ENCODE measurements at places on chromosomes 13 and 19.

DNA sequence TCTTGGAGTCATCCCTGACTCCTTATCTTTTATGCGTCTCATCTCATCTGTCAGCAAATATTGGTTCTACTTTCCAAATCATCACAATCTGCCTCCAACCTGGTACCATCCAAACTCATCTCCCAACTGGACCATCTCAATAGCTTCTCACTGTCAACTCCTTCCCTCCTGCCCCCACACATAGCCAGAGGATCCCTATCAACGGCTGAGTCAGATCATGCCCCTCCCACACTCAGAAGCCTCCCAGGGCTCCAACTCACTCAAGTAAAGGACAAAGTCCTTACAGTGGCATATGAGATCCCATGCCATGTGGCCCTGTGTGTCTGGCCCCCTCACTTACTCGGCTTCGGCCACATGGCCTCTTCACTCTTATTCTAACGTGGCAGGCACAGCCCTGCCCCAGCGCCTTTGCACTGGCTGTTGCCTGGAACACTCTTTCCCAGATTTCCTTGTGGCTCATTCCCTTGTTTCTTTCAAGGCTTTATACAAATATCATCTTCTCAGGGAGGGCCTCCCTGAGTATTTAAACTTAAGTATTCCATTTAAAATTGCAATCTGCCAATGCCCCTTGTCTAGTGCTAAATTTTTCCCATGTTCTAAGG, 4.3 kb downstream of the SPRED3 start:
- DNase-seq, result no peak

GRCh38 chr19:2703077-2703437, 563 bp upstream of the GNG7 start:
- no peak for DNase-seq

DNA sequence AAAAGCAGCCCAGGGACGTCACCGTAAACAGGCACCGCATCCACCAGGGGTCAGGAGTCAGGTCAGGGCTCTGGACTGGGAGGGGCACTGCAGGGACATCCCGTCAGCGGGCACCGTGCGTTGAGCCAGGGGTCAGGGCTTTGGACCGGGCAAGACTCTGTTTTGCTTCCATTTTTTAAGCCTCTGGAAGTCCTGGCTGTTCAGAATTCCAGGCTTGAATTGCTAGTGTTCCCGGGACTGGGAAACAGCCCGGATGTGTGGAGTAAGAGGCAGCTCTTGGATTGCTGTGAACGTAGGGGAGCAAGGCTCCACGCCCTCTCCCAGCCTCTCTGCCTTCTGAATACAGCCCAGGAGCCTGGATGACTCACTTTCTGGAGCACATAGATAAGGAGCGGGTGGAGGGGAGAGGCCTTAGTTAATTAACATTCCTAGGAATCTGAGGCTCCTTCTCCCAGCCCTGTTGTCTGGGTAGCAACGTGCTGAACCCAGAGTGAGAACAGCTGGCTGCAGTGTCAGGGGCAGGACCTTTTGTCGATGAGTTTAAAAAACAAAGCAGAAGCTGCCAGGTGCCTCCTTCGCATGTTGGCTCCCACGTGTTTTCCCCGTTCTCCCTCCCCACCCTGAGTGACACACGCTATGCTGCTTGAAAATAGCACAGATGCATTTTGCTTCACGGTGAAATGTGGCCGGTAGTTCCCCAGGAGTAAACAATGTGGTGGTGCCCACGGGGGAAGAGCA, 21.9 kb downstream of the ATP11A start:
- DNase-seq, result peak; percentile 87

DNA sequence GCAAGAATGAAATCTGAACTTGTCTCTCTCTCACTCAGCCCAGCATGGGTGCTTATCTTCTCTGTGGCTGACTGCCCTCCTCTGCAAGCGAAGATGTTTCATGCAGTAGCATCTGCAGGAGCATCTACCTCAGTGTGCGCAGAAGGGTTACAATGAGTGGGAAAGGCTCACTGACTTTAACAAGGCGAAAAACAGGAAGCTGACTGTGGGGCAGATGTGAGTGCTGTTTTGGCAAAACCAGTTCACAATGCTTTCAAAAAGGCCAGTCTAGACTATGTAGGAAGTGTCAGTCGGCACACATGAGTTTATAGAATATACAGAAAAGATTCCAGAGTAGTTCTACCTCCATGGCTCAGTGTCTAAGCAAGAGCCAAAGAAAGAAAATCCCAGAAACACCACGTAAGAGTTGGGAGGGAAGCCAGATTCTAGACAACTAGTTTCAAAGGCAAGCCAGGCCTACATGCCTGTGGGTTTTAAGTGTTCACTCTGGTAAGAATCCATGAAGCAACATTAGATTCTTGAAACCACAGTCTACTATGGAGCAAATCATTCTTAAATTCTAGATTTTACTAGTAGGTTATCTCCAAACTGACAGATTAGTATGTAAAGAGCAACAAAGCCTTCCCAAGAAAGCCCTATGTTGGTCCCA, 124.5 kb downstream of the ABCC4 start:
- DNase-seq, result no peak

DNA sequence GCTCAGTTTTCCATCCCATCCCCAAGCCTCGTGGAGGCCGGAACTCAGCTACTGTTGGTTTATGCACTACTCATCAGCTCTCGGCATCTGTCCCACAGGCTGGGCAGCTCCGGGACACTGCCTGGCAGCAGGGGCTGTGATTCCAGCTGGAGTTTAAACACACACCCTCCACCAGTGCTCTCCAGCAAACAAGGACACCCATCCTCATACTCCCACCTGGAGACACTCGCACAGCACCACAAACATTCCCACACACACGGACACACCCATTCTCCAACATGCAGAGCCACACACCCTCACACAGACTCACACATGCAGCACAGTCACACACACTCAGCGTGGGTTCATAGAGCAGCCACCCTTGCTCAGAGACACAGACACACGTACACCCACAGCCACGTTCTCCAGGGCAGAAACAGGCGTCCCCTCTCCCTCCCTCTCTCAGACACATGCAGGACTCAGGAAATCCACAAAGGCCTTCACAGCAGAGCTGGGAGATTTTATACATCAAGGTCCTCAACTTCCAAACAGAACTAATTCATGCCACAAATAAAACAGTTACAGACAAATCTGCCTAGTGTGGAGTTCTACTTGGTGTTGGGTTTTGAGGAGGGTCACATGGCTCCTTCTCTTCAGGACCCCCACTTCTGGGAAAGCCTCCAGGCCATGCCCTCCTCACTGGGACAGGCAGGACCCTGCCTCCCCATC, 785.4 kb downstream of the UQCRFS1 start:
- DNase-seq, result no peak

DNA sequence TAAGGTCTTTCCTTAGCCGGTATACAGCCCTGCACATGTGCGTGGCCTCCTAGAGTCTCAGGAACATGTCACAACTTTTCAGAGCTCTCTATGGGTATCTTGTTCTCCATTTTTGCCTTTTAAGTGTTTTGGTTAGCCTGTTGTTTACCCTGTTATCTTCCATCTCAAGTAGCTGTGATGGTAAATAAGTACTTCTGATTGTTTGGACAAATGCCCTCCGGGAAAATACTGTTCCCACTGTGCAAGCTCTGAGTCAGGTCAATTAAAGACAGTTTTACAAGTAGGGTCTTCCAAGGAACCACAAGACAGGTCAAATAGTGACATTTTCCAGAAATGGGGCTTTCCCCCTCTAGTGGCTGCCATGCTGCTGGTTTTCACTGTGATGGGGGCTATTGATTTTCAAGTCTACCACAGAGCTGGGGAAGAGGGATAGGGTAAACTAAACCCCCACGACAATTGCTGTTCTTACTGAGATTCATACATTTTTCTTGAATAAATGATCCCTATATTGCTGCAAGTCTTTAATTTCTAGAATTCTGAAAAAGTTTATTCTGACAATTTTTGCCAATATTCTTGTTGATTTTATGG, 109.5 kb downstream of the TM9SF2 start:
- no peak for DNase-seq

- no peak for DNase-seq
These were observed 7.6 kb downstream of the SPC24 start for GRCh38 chr19:11148001-11148400.

DNA sequence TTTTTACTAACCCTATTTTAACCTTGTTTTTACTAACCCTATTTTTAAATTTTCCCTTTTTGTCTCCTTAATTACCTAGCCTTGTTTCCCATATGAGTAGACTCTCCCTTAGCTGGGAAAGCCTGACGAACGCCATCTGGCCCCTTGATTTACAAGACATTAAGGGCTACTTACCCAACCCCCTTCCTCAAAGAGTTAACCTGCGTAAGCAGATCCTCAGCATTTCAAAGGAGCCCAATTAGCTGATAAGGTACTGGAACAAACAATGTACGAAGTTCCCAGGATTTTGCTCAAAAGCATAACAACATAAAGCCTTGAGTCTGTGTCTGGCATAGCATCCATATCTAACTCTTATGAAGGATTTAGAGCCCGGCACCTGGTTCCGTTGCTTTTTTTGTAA, 4.7 kb upstream of the MVB12A start:
- no peak for DNase-seq

DNA sequence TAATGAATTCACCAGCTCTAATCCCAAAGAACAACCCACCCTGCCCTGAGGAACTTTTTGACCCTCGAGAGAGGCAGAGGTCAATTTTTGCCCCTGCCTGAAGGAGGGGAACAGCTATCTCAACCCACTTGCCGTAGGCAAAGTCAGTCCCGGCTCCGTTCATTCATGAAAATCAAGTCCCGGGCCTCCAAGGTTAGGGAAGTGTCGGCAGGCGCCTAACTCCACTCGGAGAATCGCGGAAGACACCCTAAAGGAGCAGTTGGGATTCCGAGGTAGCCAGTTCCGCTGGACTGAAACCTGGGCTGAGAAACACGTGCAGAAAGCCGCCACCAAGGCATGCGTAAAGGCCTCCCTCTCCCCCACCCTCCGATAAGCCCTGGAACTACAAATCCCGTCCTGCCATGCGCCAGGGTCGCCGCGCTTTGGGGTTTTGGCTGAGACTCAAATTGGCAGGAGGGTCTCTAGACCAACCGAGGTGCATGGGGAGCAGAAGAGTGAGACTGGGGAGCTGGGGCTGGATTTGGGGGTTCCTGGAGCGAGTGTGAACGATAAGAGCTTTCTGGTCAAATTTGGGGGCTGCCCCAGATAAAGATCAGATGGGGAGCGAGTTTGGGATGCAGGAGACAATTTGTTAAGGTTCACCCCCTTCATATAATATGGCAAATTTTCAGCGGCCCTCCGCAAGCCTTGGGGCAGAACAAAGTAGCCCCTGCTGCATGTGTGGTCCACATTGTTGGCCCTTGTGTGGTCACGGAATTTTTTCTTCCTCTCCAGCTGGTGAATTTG, at the start of gene TNPO2:
Gene TNPO2, minus strand, starts transcription at position 292 of the 786 bp plus-strand sequence. CDS start 2,955 bp downstream, outside the sequence.
- DNase-seq, result no peak

DNA sequence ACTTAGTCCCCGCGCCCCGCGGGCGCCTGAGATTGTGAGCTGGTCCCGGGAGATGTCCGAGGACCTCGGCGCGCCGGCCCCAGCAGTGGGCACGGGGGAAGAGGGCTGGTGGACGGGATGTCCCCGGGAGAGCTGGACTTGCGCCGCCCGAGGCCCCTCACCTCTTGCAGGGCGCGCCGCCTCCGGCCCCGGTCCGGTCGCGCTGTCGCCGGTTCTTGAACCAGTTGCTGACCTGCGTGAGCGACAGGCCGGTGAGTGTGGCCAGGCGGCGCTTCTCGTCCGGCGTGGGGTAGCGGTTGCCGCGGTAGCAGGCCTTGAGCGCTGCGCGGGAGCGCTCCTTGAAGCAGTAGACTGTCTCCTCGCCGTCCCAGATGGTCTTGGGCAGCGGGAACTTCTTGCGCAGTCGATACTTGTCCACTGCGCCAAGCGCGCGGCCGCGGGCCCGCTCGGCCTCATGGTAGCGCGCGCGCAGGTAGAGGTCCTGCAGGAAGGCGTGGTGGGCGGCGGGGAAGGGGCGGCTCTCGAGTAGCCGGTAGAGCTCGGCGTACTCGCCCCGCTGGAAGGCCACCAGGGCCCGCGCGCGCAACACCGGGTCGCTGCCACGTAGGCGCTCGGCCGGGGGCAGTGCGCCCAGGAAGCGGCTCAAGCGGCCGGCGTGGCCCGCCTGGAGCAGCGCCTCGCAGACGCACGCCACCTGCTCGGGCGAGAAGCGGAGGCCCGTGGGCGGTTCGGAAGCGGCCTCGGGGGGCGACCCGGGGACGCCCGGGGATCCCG, 984 bp downstream of the SIX5 start:
- DNase-seq, result no peak

DNA sequence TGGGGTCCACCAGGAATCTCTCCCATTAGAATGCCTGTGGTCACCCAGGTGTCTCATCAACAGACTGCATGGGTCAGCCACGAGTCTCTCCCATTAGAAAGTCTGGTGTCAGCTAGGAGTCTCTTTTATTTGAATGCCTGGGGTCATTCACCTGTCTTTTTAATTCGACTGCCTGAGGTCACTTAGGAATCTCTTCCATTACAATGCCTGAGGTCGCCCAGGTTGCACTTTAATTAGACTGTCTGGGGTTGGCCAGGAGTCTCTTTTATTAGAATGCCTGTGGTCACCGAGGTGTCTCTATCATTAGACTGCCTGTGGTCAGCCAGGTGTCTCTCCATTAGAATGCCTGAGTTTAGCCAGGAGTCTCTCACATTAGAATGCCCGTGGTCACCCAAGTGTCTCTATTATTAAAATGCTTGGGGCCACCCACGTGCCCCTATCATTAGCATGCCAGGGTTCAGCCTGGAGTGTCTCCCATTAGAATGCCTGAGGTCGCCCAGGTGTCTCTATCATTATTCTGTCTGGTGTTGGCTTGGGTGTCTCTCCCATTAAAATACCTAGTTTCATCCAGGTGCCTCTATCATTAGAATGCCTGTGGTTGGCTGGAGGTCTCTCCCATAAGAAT, 1474.3 kb downstream of the UQCRFS1 start:
- no peak for DNase-seq

DNA sequence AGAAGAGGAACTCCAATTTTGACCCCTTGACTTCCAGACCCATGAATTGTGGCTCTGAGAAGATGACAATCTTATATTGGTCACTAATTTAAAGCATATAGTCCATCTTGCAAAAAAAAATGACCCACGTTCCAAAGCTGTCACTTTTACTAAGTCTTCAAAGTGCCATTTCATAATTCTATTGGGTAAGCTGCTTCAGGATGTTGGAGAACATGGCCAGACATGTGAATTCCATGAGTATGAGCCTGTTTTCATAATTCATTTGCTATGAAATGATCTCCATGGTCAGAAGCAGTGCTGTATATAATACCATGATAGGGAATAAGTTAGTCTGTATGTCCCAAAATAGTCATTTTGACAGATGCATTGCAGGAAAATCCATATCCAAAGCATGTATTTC, 1787.3 kb downstream of the SLITRK5 start:
- DNase-seq, result no peak

GRCh38 chr19:5341448-5341820, 822 bp upstream of the PTPRS start:
- DNase-seq, result no peak

- DNase-seq, result no peak
These were observed 17.7 kb downstream of the CRTC1 start for GRCh38 chr19:18701250-18701608.

DNA sequence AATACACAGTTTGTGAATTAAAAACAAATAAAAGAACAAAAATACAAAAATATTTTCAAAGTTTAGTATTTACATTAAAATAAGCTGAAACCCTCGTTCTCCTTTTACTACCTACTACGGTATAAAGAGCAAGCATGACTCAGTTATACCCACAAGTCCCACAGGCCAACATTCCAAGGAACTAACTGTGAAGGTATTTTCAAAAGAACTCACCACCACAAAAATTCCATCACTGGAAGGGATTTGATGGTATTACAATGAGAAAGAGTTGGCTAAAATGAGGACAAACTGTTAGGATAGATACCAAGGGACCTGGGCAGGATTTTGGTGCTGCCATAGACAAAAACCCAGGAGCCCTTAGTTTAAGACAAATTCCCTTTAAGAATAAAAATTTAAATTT, 122.7 kb downstream of the TBC1D4 start:
- no peak for DNase-seq

- DNase-seq, result no peak
These were observed 9.7 kb upstream of the ATP1A3 start for GRCh38 chr19:42003506-42004294.

Measured in tibial nerve (tissue), 4 donors.